ENCODE measurements at places on chromosomes 12 and 14. TPM values are rescaled to one million over a fixed set of nuclear protein-coding genes. Genes with fewer than 3 reads are reported as not detected.

Gene ADSS1
- total RNA-seq: 20.7 TPM

Gene LTB4R2
- 8.9 TPM for total RNA-seq

Gene MSRB3
- total RNA-seq: 192 TPM

Gene LGR5
- 4.1 TPM for total RNA-seq

Gene KRT79
- total RNA-seq: not detected

Gene LUM
- total RNA-seq: 4,507 TPM

Gene PLEKHD1
- total RNA-seq: 3.1 TPM

Gene PLA2G1B
- total RNA-seq: not detected

Gene PMCH
- total RNA-seq: 0.96 TPM

Gene CCDC196
- total RNA-seq: 1.9 TPM

Gene SOAT2
- total RNA-seq: not detected

Gene SLC7A7
- total RNA-seq: 4.8 TPM

Gene TMEM63C
- total RNA-seq: 3.4 TPM

Gene MGAT4C
- 11.6 TPM for total RNA-seq

- no peak for DNase-seq
These were observed 89.4 kb downstream of the NT5DC3 start for GRCh38 chr12:103751600-103751999.

GRCh38 chr12:82130762-82131161 lies 227.4 kb downstream of the CCDC59 start:
- DNase-seq: no peak

GRCh38 chr14:61640158-61641136 lies 54.9 kb upstream of the HIF1A start:
- DNase-seq: no peak

- no peak for DNase-seq
These were observed 569.9 kb upstream of the MGAT4C start for GRCh38 chr12:86826051-86826450.

DNA sequence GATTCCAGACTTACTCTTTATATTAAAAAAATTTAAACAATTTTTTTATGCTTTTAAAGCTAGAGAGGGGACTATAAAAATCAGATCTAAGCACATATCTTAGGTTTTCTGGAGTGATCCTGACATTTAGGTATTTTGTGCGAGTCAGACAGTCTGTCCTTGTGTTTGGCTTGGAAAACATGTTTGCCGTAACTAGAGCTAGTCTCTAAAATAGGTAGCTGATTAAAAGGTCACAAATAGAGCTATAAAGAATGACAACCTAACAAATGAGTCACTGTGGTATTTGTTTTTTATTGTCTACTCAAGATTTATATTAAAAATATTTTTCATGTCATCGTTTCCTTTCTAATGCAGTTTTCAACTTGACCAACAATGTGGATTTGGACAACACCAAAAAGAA lies 73.4 kb downstream of the MNAT1 start:
- no peak for DNase-seq

- DNase-seq: no peak
These were observed 27.2 kb upstream of the HSPB8 start for GRCh38 chr12:119151445-119152026.

- DNase-seq: no peak
These were observed 24.2 kb downstream of the SLC25A29 start for GRCh38 chr14:100282083-100282350.

DNA sequence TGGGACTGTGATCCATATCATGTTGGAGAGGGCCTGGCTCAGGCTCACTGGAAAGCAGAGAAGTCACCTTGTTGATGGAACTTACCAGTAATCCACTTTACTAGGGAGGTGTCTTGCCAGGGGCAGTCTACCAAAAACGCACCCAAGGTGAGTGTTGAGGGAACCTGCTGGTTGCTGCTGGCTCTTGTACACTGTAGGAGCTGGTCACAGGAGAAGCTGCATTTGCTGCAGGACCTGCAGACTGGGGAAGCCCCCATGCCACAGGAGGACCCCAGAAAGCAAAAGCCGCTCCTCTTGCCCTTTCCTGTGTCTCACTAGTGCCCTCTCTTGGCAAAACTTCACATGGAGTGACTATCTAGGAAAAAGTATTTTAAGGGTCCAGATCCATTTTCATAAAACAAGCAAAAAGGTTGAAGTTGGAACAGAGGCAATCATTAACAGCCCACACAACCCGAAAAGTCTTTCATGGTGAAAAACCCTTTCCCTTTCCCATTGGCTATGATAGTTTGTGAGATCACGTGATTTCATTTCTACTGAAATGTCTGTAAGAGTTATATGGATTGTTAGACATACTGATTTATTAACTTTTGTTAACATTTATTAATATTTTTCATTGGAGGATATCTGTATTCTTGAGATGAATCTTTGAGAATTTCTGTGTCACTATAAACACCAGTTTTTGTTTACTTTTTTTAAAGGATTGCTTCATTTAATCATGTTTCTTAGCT lies 59.2 kb downstream of the RASSF8 start:
- DNase-seq: no peak

GRCh38 chr14:102786768-102787167 lies 9.5 kb downstream of the TRAF3 start:
- DNase-seq: no peak

DNA sequence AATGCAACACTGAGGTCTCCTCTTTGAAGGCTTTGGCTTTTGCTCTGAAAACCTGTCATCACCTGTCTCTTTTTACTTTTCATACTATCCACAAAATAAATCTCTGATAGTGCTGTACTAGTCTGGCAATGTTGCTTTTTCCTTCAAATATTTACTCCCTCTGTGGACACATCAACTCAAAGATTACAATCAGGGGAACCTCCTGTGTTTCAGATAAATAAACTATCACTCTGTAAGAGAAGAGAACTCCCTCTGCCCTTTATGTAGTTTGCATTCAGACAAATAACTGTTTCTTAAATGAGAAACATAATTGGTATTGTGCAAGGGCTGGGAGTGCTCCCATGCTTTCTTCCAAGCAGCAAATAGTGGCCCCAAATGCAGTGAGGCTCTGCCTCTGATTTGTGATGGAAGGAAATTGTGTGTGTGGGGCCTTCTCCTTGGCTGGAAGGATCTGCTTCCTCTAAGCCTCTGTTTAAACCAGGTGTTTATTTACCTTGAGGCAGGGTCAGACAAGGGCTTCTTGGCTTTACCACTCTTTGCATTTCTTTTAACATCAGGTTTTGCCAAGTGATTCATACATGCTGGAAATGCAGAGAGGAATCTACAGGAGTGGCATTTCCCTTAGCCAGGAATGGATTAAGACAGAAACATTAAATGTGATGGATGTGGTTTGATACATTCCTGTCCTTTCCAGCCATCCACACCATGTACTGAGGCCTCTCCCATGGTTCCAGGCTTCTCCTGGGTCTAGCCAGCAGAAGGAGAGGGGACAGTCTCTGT lies 69.0 kb downstream of the AKAP6 start:
- peak; percentile 61 for DNase-seq

- DNase-seq: no peak
These were observed 197.9 kb downstream of the SUDS3 start for GRCh38 chr12:118574288-118574687.

DNA sequence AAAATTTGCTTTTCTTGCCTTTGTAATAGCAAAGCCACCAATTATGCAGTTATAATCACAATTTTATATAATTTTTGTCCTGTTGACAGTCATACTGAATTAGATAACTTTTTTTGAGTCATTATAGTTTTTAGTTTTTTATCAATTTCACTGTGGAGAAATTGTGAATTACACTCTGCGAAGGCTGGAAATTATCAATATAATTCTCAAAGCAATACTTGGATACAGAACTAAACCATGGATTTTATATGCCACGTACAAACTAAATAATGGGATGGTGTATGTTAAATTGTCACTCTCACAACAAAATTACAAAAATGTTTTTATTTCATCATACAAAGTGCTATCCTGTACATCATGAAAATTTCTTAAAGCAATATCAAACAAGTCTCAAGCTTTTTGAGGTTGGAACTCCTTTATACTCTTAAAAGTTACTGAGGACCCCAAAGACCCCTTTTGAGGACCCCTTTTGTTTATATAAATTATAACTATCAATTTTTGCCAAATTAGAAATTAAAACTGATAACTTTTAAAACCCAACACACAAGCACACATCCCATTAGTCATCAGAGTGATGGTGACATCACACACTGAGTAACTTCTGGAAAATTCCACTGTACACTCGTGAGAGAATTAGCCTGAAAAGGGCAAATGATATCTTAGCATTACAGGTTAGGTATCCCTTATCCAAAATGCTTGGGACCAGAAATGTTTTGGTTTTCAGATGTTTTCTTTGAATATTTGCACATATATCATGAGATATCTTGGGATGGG lies 19.8 kb upstream of the AQP2 start:
- DNase-seq: no peak

GRCh38 chr14:38385343-38385742 lies 129.4 kb upstream of the CLEC14A start:
- DNase-seq: no peak

DNA sequence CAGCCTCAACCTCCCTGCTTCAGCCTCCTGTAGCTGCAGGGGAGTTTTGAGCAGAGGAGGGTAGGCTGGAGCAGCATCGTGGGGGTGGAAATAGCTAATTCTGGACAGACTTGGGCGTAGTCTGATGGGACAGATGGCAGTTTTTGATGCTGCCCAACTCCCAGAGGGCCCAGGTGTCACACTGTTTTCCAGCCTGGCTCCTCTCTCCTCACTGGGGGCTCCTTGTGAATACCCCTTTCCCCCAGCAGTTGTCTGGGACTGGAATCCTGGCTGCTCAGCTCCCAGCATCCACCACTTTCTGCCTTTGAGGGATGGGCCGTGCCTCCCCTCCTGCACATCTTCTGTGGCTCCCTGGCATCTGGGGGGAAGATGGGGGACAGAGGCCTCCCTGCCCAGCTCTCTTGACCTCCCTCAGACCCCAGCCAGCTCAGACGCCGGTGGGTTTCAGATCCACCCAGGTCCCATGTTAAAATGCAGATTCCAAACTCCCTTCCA lies 34.0 kb downstream of the SH2B3 start:
- DNase-seq: no peak

- DNase-seq: no peak
These were observed 129.4 kb downstream of the TSPAN9 start for GRCh38 chr12:3206536-3207072.

DNA sequence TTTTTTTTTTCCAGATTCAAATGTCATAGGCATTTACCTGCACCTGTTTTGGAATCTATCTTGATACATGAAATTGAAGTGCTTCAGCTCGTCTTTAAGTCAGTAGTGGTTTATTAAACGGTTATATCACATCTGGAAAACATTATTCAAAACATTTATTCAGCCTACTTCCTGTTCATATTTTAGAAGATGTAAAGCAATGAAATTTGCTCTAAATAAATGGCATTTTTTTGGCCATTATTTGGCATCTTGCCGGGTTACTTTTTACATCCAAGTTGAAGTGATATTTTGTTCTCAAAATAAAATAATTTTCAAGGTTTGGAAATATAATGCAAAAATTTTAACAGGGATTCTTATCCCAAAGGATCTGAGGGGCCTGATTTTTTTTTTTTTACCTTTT lies 103.1 kb downstream of the EML1 start:
- DNase-seq: no peak

DNA sequence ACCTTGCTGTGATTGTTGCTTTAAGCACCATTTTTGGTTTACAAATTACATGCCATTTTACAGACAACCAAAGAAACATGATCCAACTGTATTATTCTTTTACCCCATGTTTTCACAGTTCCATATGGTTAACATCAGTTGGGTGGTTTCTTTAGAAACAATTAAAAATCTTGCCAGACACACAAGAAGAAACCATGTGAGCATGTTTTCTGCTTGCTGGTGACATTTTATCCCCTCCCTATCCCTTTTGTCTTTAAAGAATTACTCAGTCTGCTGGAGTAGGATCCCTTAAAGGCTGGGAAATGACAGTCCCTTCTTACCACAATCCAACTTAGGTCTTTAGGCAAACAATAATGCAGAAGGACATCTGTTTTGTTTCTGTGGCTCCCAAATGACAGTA lies 121.8 kb upstream of the PLXNC1 start:
- DNase-seq: no peak

- peak; percentile 49 for DNase-seq
These were observed 88.4 kb downstream of the BBS10 start for GRCh38 chr12:76259660-76260389.

DNA sequence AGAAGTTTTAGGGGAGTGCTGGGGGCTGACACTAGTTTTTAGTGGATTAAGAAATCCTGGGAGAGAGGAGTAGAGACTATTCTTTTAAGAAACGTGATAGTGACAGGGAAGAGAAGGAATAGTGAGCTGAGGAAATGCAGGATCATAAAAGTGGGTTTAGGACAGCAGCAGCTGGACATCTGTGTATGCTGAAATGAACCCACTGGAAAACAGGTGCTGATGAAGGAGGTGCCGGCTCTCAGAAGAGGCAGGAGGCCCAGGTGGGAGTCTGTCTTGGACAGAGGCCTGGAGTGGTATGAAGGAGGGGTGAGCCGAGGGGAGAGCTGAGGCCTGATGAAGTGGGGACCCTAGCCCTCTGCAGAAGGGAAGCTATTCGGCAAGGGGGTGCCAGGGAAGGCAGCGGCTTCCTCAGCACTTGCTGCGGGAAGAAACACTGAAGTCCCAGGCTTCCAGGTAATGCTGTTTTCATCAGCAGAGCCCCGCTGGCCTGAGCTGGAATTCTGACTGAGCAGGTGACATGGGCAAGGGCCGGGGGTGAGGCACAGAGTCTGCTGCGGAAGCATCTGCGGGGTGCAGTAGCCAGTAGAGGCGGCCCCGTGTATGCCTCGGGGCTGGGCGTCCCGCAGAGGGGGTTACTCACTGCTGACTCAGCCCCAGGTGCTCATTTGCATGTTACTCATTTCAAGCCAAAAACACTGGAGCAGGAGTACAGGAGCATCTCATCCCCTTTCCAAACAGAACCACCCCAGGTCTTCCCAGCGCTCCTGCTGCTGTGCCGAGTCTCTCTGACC lies 89.7 kb downstream of the TMCC3 start:
- DNase-seq: no peak

- no peak for DNase-seq
These were observed 166.7 kb upstream of the MYL2 start for GRCh38 chr12:111086947-111087700.

GRCh38 chr14:23062002-23062401 lies 4.7 kb upstream of the CDH24 start:
- peak; percentile 92 for DNase-seq

DNA sequence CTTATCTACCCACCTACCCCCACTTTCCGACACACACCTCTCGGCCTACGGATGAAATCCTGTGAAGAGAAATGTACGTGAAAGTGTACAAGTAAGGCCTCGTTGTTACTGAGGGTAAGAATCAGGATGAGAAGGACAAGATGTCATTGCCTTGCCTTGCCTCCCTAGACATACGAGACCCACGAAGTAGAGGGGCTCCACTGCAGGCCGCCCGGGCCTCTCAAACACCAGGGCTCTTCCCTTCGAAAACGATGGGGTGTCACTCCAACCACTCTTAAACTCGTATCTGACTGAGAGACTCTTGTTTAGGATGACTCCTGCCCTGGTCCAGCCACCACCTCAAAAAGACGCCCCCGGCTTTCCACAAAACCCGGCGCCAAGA lies 498 bp downstream of the RACGAP1 start:
- no peak for DNase-seq

DNA sequence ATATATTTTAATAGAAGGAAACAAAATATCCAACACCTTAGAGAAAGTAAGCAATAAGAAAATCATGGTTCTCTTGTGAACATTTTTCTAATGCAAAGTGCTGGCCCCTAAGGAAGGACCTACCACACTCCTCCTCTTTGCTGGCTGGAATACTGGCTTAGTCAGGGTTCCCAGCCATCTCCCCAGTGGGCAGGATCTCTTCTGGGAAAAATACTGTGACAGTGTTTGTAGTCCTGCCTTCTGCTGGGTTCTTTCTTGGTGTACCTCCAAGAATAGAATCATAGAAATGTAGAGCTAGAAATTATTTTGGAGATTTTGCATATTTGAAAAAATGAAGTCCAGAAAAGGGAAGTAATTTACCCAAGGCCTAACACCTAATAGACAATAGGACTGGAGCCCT lies 31.9 kb downstream of the KCNMB4 start:
- no peak for DNase-seq

GRCh38 chr12:12428961-12429657 lies 72.2 kb downstream of the BORCS5 start:
- no peak for DNase-seq

Measured in umbilical cord (tissue), 2 donors.